CD4-positive, alpha-beta T cell treated with Interleukin-4 for 1 hour (primary cell): ENCODE measurements at places on chromosomes 5 and 9.

DNA sequence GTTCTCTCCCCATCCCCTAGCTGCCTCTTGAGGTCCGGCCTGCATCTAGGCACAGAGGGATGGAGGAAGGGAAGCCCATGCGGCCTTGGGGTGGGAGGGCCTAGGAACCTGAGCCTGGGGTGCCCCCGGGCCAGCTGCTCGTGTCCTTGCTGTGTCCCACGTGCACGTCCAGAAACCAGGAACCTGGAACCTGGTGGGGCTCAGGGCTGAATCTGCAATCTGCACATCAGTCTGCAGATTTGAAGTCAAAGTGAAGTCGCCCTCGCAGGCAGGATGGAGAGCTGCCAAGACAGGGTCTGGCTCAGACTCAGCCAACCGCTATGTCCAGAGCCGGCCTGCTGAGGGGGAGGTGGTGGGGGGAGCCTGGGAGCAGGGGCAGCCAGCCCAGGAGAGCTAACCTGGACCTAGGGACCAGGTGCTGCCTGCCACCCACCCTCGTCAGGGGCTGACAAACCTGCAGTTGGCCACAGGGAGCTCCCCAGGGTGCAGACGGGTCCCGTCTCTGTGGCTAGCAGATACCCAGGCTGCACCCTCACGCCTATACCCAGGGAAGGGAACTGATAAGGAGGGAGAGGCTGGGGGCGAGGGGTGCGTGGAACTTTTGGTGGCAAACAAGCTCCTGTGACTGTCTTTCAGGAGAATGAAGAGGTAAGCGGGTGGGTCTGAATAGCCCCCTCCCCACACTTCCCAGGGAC, 103.5 kb upstream of the SIMC1 start:
- DNase-seq, result no peak

DNA sequence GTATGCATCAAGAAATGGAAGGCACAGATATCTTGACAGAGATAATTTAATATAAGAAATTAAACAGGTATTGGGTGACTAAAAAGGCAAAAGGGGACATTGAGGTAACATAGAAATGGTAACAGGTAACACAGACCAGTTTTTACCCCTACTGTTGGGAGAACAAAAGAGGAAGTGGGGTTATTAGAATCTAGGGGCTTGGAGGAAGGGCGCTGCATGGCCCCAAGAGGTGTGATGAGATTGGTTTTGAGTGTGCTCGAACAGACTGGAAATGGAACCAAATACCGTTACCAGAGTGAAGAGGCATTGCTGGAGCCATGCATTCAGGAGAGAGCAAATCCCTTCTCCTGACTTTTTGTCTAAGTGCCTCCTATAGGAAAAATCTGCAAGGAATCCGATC, 193.9 kb downstream of the ALDH1A1 start:
- no peak for DNase-seq

- DNase-seq, result no peak
Measured at GRCh38 chr5:132050661-132051552, 9.5 kb upstream of the IL3 start.

DNA sequence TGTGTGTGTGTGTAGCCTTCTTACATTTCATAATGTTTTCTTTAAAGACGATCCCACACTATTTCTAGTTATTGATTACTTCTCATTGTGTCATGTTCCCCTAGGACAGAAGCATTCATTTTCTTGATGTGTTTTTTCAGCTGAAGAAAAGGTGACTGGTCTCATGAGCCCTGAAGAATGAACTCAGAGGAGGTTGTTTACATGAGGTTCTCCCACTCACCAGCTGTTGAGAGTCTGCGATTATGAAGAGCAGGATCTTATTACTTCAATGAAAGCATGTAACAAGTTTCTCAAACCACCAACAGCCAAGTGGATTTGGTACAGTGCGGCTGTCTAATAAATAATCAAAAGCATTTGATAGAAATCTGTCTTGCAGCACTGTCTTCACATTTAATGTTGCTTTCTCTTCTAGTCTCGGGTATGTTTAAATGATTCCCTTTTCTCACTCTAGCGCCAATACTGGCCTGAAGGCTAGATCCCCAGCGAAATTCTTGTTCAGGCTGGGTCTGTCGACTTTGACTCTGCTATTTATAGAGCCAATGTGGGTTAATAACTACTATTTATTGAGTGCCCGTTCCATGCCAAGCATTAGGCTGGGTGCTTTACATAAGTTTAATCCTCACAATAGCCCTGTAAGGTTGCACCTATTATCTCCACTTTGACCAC, 9.6 kb upstream of the FSD1L start:
- no peak for DNase-seq

GRCh38 chr9:105264380-105264779, 19.9 kb downstream of the SLC44A1 start:
- DNase-seq, result no peak

GRCh38 chr5:169637085-169637548, at the start of gene DOCK2:
Gene DOCK2 (plus strand): TSS chr5:169637275. CDS start chr5:169637327, 52 bp downstream.
- peak; percentile 74 for DNase-seq

- no peak for DNase-seq
Measured at GRCh38 chr9:136354592-136355085, 8.9 kb downstream of the DNLZ start.

DNA sequence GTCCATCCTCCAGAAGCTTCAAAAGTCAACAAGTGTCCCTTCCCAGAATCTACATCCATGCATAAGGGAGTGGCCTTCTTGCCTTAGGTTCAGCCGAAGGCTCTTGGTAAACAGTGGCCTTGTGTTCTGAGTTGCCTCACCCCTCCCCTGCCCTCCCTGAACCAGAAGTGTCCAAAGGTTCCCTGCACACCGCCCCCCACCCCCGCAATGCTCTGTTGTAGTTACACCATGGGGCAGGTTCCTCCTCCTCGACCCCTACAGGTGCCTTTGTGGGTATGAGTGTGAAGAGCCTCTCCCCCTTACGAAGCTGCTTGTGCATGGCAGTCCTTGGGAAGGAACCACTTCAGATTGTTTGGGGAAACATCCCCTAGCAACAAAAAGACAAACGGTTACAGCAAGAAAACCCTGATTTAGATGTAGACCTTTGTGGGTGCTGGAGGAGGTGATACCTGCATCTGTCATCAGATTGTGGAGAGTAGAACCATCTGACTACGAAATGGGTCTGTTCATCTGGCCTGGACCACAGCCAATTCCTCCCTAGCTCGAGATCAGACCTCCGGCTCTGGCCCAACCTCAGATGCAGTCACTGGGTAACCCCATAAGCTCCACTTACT, 7.1 kb downstream of the SPACA9 start:
- no peak for DNase-seq

DNA sequence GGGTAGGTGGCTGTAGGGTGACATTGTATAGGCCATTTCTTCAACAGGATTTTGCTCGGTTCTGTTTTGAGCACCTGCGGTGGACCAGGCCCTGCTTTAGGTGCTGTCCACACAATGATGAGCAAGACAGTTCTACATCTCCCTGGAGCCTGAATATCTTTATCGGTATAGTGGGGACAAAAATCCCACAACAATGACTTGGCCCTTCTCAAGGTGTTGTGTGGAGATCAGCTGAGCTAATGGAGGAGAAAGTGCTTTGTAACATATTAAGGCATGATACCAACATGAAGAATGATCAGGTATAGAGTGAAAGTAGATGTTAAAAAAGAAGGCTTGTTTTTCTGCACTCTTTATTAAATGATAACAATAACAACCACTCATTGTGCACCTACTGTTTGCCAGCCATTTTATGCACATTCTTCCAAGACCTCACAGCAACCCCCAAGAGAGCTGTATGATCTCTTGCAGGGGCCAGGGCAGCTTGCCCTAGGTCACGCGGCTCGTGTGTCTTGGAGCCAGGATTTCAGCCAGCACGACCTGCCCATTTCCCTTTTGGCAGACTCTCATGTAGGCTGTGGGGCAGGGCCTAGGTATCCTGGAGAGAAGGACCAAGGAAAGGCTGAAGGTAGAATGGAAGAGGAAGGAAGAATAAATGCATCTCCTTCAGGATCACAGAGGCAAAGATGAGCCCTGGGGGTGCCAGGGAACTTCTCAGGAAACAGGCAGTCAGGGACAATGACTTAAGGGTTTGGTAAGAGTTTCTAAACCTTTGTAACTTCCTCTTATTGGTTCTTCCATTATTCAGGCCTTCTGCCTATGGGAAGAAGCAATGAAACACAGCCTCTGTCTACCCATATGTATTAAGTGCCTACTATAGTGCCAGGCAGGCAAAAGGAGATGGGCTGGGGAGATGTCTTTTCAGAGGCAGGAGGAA, 50.0 kb upstream of the PPARGC1B start:
- no peak for DNase-seq

- DNase-seq, result no peak
Measured at GRCh38 chr5:1755321-1755949, 44.2 kb downstream of the MRPL36 start.

- peak; percentile 6 for DNase-seq
Measured at GRCh38 chr9:123927625-123928532, 2.0 kb downstream of the DENND1A start.

- no peak for DNase-seq
Measured at GRCh38 chr5:32475334-32476097, 31.0 kb upstream of the ZFR start.

GRCh38 chr5:159935946-159936345, 19.7 kb downstream of the ADRA1B start:
- no peak for DNase-seq

DNA sequence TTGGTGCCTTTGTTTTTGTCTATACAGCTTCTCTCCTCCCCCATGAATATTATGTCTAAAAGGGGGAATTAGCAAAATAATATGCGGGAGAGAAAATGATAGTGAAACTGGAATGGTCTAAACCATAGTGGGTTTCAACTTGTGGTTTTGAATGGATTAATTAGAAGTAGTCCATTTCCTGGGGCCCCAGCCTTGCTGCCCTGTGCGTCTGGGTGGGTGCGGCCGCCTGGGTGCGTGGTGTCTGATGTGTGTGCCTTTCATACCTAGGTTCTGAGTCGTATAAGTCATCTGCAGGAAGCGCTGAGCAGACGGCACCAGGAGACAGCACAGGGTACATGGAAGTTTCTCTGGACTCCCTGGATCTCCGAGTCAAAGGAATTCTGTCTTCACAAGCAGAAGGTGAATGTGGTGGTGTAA, 120.0 kb upstream of the CACNA1B start:
- peak; percentile 66 for DNase-seq

DNA sequence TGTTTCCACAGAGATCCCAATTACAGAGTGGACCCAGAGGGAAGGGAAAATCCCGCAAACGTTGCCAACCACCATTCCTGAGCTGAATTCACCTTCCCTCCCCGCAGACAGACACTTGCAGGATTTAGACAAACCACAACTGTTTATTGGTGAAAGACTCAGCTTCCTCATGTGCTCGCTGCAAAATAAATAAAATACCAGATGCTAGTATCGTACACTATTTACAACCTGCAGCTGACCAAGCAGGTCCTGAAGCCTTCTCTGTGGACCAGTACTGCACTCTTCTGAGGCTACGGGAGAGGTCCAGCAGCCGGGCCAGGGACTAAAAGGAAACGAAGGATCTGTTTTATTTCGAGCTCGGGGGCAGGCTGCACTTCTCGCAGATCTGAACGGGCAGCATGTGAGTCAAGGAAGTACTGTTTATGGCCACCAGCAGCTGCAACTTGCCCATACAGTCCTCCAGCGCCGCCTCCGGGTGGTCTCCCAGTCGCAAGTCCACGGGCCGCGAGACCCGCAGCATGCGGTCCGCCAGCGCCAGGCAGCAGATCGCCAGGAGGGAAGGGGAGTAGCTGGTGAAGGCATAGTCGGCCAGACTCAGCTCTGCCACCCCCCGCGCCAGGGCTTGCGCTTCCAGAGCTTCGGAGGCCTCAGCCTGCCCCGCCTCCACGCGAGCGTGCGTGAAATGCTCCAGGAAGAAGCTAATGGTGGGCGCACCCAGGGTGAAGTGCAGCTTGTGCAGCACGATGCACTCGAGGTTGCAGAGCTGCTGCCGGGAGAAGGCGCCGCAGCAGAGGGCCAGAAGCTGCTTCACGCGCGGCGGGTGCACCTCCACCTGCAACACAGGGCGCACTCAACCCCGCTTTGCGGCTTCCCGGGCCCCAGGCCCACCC, 2.1 kb downstream of the CCNO start:
- no peak for DNase-seq

DNA sequence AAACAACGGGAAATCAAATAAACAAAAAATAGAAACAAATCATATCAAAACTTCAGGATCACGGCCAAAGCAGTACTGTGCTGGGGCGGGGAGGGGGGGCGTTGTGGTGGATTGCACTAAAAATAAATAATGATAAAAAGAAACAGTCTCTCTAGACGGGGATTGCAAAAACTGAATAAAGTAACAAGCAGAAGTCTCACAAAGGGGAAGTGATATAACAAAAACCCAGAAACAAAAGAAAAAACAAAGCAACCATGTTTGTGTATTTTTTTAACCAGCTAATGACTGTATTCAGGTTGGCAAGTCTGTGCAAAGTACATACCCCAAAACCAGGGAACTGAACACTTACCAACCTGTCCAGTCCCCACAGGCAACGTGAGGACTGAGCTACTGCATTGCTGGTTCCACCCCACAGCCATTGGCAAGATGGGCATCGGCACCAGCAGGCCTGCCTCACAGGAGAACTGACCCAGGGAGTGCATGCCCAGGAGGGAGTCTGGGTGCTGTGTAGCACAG, 24.1 kb downstream of the BICD2 start:
- DNase-seq, result no peak

DNA sequence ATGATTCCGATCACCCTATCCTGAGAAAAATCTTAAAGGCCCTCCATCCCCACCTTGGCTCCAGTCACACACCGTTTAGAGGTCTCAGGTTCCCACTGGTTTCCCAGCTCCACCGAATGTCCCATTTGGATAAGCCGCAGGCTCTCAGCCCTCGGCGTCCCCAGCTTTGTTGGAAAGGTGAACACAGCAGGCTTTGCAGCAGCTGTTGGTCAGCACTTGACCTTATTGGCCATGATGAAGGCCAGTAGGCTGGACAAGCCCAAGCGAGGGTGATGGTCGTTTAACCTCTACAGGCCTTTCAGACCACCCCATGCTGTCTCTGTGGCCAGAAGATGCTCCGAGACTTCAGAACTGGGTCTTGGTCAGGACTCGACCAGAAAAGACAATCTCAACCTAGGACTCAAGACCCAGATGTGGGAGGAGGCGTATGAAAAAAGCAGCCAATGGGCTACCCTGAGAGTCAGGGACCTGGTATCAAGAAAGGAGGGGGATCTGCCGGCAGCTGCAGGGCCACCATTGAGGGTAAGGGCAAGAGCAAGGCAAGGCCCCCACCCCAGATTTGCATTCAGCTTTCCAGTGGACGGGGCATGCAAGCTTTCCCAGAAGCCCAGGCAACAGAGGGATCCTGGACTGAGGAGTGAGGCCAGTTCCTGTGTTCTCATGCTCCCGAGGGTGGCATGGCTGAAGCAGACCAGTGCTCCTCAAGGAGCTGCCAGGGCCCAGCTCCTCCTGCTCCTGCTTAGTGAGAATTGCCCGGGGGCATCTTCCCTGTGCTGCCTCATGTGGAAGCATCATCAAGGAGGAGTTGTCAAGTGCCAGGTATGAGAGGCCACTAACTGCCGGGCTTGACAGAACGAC, 13.4 kb downstream of the UBE2QL1 start:
- DNase-seq, result no peak
